ENCODE measurements at places on chromosomes 2 and 18. TPM values are rescaled to one million over a fixed set of nuclear protein-coding genes. Genes with fewer than 3 reads are reported as not detected.

The CD8A gene
- total RNA-seq: not detected

The ZNF516 gene
- total RNA-seq: 12.7 TPM

The TEX44 gene
- total RNA-seq: not detected

The IL18R1 gene
- total RNA-seq: 0.96 TPM

The SRBD1 gene
- 20.1 TPM for total RNA-seq

The CFAP65 gene
- not detected for total RNA-seq

The CPS1 gene
- 27.4 TPM for total RNA-seq

The SPATS2L gene
- 60.6 TPM for total RNA-seq

The MC4R gene
- under 0.01 TPM for total RNA-seq

The TNFAIP6 gene
- total RNA-seq: 69.3 TPM

The IL1RN gene
- 0.28 TPM for total RNA-seq

The EML6 gene
- total RNA-seq: 0.58 TPM

The FKBP1B gene
- 8.2 TPM for total RNA-seq

The TP53I3 gene
- total RNA-seq: 34.5 TPM

The THUMPD2 gene
- total RNA-seq: 5.9 TPM

The AMER3 gene
- not detected for total RNA-seq

The CYTIP gene
- total RNA-seq: 5.9 TPM

The MEP1B gene
- not detected for total RNA-seq

The CCDC85A gene
- total RNA-seq: 5.4 TPM

The MARCO gene
- total RNA-seq: not detected

The AQP12B gene
- total RNA-seq: not detected

The CDKL4 gene
- 11.8 TPM for total RNA-seq

The MYOM1 gene
- 0.38 TPM for total RNA-seq

The FAM124B gene
- 0.38 TPM for total RNA-seq

The FOXI3 gene
- total RNA-seq: not detected

The UPP2 gene
- total RNA-seq: not detected

The TSPYL6 gene
- total RNA-seq: not detected

The WDPCP gene
- total RNA-seq: 13.0 TPM

The PLEK gene
- under 0.01 TPM for total RNA-seq

The ARHGEF33 gene
- 0.85 TPM for total RNA-seq

The CYP27A1 gene
- 0.58 TPM for total RNA-seq

The TANC1 gene
- total RNA-seq: 24.8 TPM

The TEKT4 gene
- total RNA-seq: not detected

The ZNF396 gene
- 2.0 TPM for total RNA-seq

The SERPINB10 gene
- total RNA-seq: not detected
